CD4-positive, alpha-beta T cell treated with Interleukin-4 for 1 hour (primary cell): ENCODE measurements at places on chromosomes 12 and 14.

DNA sequence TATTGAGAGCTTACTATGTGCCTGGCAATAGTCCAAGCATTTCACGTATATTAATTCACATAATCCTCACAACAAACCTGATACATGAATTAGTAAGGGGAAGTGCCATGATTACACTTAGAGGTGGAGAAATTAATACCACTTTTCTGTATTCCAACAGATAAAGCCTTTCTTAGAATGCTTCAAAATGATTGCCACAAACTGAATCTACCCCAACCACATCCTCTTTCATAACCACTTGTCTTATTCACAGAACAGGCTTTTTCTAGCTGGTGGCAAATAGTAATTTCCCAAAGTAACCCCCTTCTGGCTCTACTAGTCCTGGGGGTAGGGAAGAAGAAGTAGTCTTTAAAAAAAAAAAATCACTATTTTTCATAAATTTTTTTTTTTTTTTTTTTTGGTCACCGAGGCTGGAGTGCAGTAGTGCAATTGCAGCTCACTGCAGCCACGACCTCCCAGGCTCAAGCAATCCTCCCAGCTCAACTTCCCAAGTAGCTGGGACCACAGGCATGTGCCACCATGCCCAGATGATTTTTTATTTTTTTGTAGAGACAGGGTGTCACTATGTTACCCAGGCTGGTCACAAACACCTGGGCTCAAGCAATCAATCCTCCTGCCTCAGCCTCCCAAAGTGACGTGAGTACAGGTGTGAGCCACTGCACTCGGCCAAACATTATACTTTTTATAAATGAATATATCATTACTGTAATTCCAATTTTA, 59.0 kb upstream of the ARID2 start:
- peak; percentile 69 for DNase-seq

GRCh38 chr14:41385797-41386196, 220.9 kb upstream of the LRFN5 start:
- no peak for DNase-seq

GRCh38 chr12:49825360-49825970, 2.7 kb downstream of the NCKAP5L start:
- DNase-seq = peak; percentile 55

DNA sequence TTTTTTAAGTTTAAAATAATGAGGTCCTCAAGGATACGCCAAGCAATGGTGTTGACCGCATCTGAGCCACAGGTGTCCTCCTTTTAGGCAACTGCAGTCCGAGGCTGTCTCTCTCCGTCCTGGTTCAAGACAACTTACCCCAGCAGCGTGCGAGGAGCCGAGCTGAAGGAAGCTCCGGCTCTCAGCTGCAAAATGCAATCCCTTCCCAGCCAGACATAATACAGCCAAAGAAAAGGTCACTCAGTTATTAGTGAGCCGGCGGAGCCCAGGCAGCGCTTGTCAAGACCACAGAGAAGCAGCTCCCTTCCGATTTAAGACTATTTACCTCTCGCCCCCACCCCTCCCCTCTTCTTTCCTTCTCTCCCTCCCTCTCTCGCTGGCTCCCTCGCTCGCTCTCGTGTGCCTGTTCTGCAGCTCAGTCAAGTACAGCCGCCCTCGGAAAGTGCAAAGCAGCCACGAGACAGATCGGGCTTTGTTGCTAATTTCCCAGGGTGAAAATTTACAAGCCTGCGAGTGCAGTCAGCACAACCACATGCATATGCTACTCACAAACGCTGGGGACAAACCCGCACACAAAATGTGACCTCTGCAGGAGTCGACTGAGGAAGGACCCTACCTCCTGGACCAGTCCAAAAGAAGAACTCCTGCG, 363 bp upstream of the LMO3 start:
- no peak for DNase-seq

GRCh38 chr14:53532853-53533252, 379.7 kb upstream of the DDHD1 start:
- DNase-seq = no peak

DNA sequence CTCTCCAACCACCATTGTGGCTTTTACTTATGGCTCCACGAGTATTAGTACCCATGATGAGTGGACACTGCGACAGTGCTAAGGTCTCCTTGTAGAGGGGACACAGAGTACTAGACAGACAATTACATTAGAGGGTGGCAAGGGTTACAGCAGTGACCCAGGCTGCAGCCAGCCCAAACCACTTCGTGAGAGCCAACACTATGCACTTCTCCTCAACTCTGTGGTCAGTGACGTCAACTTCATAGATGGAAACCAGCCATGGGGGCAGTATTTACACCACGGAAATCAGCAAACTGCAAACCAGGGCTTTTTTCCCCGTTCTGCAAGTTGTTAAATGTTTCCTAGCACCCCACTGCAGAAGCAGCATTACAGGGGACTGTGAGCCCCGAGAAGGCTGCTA, 61.6 kb upstream of the ZFP36L1 start:
- no peak for DNase-seq

GRCh38 chr14:103130965-103131364, 7.7 kb downstream of the TNFAIP2 start:
- no peak for DNase-seq

DNA sequence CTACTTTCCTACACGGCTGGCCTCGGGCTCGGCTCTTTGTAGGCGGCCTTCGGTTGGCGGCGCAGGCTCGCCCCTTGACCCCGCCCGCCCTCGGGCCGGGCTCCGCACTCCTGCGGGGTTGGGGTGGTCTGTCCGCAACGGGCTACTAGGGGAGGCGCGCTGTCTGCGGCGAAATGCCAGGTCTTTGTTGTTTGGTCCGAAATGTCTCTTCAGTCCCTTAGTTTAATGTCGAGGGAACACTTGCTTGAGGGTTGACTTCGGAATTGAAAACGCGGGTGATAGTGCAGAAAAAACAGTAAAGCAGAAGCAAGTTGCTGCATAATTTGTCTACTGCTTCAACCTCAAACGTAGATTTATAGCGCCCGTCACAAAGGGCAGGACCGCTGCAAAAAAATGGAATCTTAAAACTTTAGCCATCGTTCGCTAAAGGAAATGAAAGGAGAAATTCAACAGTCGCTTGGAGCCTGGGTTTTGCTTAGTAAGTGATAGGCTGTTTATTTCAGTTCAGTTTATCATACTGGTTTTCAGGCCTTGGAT, 390 bp downstream of the JKAMP start:
- DNase-seq = no peak

- no peak for DNase-seq
Measured at GRCh38 chr12:43210485-43211192, 341.4 kb downstream of the ADAMTS20 start.

DNA sequence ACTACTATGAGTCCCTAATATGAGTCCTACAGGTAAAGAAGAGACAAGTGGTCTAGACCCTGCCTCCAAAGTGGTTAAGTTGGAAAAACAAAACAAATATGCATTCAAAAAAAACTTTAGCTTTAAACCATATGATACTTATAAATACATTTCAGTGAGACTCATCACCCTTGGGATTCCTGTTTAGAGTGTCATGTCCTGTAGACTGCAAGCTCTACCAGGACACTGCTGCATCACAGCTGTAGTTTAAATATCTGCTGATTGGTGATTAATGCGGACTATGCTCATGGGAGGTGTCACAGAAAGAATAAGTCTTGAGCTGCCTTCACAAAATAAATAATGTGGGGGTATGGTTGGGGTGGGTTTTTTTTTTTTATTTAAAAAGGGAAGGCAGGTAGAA, 8.8 kb upstream of the LGR5 start:
- no peak for DNase-seq

DNA sequence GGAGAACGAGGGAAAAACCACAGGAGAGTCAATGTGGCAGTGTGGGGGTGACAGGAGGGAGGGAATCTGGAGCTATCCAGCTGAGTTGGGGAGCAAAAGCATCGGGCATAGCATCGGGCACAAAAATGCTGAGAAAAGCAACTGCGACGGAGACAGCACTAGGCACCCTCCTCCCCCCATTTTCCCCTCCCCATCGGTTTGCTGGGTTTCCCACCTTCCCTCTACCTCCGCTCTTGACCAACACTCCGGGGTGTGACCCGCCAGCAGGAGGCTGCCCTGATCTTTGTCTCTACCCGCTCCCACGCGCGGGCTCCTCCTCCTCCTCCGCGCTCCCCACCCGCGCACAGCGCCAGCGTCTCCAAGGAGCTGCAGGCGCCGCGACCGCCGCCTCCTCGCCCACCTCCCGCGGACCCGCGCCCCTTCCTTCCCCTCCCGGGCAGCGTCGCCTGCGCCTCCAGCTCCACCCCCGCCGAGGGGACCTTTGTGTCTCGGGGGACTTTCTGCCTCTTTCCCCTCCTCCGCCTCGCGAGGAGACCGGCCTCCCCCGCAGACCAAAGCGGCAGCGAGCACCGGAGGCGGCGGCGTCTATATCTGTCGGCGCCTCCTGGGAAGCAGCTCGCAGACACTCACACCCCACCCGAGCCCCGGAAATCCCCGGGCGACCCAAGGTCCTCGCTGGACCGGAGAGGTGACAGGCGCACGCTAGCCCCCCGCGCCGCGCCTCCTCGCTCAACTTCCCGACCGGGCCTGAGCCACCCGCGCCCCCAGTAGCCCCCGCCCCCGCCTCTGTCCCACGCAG, 920 bp downstream of the CDK17 start:
- peak; percentile 82 for DNase-seq

DNA sequence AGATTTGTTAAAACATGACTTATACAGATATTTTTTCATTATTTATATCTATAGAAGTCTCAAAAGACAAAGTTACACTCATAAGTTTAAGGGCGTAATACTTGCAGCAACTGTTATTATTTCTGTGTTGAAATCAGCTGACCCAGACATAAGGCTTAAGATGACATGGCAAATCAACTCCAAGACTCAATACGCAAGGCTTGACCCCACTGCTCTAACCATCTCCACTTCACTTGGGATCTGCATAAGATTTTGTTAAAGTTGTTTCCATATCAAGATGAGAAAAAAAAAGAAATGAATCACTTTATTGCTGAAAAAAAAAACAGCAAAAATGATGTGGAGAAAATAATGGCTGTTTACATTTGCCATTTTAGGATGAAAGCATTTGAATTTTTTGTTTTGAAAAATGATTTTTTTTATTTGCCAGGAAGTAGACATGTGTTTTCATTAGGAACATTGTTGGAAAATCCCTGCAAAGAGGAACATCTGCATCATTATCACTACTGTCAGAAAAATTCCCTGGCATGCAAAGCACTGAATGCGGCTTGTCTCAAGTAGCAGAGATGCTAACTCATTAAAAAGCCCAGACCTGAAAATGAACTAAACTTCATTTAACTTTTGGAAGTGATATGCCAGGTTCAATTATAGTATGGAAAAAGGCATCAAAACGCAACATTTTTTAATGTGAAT, 73.5 kb downstream of the LIN7A start:
- no peak for DNase-seq

DNA sequence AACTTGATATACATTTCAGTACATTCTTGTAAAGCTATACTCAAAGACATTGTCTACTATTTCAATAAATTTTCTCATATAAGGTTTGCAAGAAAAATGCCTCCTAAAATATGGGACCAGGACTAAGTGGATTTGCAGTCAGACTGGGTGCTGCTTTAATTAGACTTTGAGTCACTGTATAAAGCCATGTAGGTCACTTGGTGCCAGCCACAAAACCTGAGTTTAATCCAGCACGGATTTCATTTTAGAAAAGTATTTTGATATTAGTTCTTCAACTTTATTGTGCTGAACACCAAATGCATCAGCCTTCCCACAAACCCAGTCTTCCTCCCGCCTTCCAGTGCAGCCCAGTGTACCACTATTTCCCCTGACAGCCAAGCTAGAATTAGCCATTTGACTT, 9.9 kb upstream of the NID2 start:
- no peak for DNase-seq

GRCh38 chr14:34926552-34926951, 51.4 kb upstream of the BAZ1A start:
- no peak for DNase-seq

GRCh38 chr12:42761086-42761485, 171.5 kb upstream of the PRICKLE1 start:
- no peak for DNase-seq

GRCh38 chr14:81246461-81247270, 25.9 kb upstream of the GTF2A1 start:
- no peak for DNase-seq

DNA sequence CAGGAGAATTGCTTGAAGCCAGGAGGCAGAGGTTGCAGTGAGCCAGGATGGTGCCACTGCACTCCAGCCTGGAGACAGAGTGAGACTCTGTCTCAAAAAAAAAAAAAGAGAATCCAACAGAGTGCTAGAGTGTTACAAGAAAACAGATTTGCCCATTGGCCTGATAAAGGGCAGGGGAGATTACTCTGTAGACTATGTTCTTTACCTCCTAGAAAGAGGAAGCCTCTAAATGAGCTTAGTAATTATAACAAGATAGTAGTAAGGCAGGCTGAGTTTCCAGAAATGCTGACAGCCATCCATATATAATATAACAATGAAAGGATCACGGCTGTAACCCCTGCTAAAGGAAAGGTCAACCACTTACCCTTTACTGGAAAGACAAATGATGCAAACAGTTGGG, 24.4 kb downstream of the AK7 start:
- DNase-seq = no peak

- no peak for DNase-seq
Measured at GRCh38 chr12:116794725-116795124, 56.6 kb downstream of the RNFT2 start.

DNA sequence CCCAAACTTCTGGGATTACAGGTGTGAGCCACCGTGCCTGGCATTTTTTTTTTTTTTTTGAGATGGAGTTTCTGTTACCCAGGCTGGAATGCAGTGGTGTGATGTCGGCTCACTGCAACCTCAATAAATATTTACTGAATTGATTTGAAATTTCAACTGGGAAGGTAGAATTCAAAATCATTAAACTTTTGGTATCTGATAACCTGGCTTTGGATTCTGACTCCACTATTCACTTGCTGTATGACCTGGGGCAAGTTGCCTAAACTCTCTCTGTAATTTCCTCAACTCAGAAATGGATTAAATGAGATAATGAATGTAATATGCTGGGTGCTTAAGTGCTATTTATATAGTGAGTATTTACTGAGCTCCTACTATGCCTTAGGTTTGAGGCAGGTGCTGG, 8.7 kb upstream of the METAP2 start:
- no peak for DNase-seq

GRCh38 chr12:50026691-50027090, 1.4 kb upstream of the RACGAP1 start:
- no peak for DNase-seq

DNA sequence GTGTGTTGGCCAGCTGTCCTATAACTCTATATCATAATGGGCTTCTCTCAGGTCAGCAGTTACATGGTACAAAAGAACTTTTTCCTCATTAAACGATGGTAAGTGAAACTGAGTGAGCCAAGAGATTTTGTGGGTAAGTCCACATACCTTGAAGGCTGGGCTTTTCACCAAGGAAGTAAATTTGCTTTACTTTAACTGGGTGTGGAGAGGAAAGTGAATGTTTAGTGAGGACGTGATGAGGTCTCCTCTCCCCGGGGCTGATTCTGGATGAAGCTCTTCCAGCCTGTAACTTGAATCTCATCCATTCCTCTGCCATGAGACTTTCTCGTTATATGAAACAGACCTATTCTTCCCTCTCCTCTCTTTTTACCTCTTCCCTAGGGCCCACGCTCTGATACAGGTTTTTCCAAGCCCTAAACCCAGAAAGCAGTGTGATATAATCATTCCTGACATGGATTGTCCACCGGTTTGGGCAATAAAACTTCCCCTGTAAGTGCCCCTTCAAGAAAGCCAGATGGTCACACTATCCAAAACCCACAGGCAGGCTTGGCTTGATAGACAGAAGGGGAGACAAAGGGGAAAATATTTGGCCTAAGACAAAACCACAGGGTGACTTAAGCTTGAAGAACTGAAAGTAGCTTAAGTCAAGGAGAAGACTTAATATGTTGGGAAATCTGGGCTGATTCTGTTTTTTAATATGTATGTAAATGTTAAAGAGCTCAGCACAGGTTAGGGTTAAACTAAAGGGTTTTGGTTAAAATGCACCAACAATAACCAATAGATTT, 50.3 kb downstream of the CIT start:
- DNase-seq = no peak

GRCh38 chr12:77861317-77861716, 30.6 kb downstream of the NAV3 start:
- no peak for DNase-seq
